ENCODE measurements at places on chromosomes 7 and 10.

GRCh38 chr10:86868353-86868752 is 89.1 kb downstream of the MMRN2 start:
- no peak for DNase-seq

DNA sequence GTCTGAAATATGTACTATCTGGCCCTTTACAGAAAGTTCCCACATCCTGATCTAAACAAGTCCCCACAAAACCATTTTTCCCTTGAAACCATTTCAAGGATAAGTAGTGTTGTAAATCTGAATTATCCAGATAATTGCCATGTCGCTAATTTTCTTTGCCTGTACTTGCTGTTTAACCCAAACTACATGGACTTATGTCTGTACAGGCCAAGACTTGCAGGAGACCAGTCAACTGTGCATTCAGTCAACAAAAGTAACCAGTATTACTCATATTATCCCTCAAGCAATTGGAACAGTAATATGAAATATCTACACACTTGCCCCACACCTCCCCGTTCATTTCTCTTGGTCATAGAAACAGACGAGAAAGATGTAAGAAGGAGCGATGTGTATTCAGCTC is 347.8 kb upstream of the NFE2L3 start:
- DNase-seq = no peak

DNA sequence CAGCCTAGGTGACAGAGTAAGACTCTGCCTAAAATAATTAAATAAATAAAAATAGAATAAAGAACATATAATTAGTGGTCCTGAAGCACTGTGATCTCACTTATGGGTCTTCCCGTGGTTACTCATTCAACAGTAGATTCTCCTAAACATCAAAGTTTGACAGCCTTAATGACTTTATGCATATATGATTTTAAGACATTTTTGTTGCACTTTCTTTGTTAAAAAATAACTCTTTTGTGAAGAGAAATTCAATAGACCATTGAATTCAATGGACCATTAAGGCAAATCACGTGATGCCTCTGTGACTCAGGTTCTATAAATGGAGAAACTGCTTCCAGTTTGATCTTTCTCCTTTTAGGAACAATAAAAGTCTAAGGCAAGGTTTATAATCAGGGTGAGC is 59.6 kb downstream of the ATOH7 start:
- DNase-seq = no peak

- no peak for DNase-seq
These were observed 61.4 kb downstream of the CPED1 start for GRCh38 chr7:121049897-121050296.

GRCh38 chr7:69412331-69413146 is 185.7 kb upstream of the AUTS2 start:
- DNase-seq = no peak

DNA sequence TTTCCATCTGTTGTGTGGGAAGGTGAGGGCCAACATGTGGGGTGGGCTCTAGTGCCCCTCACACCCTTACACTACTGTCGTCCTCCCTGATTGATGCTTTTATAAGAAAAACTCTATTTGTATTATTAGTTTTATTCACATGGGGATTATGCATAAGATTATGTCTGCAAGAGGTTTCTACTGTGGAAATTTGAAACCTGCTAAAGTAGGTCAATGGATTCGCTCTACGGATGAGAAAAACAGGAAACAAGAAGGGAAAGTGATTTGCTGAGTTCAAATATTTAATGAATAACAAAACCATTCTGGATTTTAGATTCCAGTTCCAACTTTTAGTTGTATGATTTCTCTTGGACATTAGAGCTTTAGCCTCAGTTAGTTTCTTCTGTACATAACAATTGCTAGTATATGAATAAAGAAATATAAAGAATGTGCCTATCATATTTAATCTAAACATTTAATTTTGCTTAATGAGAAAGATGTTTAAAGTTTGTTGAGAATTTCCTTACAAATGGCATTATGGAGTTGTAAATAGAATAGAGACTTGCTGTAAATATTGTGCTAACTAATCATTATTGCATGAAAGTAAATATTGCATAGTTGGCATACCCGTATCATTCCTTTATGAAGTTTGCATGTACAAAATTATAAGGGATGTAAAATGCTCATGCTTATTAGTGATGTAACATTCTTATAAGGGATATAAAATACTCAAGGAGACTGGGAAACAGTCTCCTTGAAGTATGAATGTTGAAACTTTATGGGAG is 193.8 kb downstream of the THSD7A start:
- DNase-seq = no peak

DNA sequence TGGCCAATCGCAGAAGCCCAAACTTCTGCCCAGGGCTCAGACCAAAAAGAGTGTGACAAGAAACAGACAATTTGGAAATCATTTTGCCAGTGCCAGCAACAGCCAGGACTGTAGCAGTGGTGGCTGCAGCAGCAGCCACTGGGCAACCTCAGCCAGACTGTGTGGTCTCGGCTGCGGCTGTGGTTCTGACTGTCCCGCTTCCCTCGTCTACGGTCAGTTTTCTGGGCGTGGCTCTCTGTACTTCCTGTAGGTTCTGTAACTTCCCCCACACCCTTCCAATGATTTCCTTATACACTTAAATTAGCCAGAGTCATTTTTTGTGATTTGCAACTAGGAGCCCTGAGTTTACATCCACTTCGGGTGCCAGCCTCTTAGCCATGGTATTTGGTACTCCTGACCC is 39.9 kb downstream of the CYTH3 start:
- DNase-seq = no peak

DNA sequence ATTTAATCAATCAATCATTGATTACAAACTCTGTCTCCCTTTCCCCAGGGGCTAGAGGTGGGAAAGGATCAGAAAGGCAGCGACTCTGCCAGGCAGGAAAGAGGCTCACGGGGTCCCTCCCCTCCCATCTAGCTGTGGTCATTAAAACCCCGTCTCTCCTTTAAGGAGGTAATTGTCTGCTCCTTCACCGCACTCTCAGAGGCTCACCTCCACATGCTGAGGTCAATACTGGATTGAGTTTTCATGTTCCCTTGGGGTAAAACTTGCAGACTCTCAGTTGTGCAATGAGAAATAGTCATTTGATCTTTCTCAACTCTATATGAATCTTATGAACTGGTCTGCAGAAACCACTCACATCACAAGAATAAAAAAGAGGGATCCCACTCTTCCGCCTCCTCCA is 368.8 kb downstream of the ADRA2A start:
- DNase-seq = no peak

Data from GOT3 (cell line).